ENCODE measurements at places on chromosomes 2 and 18.

DNA sequence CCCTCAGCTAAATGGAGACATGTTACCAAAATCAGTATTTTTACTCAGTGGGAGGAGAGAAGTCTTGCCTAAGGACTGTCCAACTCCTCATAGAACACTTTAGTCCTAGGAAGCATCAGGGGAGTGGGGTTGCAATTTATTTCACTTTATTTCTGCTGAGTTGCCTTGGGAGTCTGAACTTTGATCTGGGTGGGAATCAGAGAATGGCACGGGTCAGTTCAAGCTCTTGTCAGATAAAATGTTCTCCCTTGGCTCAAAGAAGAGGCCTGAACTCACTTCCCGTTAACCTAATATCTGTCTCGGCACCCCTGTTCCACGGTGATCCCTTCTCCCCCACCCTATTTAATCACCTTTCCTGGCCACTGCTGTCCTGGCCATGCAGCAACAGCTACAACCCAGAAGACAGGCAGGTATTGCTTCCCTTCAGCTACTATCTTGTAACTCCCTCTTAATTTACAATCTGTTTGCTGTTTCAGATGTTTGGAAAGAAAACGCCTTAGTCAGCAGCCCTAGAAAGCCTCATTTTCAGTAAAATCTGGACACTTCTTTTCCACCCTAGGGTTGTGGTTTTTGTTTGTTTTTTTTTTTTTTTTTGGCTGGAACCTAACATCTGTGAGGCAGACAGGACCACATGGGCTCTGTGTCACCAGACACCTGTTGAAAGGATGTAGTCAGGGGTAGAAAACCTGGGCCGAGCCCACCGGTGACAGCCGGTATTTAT is 52.5 kb downstream of the SERTAD2 start:
- no peak for DNase-seq

GRCh38 chr2:188318161-188318749 is 26.6 kb downstream of the GULP1 start:
- DNase-seq = no peak

GRCh38 chr2:218605432-218605831 is 2.3 kb upstream of the PLCD4 start:
- DNase-seq = no peak

GRCh38 chr2:226828191-226828590 is 7.7 kb upstream of the RHBDD1 start:
- no peak for DNase-seq

- no peak for DNase-seq
Measured at GRCh38 chr2:230575642-230576324, 136.9 kb upstream of the CAB39 start.

DNA sequence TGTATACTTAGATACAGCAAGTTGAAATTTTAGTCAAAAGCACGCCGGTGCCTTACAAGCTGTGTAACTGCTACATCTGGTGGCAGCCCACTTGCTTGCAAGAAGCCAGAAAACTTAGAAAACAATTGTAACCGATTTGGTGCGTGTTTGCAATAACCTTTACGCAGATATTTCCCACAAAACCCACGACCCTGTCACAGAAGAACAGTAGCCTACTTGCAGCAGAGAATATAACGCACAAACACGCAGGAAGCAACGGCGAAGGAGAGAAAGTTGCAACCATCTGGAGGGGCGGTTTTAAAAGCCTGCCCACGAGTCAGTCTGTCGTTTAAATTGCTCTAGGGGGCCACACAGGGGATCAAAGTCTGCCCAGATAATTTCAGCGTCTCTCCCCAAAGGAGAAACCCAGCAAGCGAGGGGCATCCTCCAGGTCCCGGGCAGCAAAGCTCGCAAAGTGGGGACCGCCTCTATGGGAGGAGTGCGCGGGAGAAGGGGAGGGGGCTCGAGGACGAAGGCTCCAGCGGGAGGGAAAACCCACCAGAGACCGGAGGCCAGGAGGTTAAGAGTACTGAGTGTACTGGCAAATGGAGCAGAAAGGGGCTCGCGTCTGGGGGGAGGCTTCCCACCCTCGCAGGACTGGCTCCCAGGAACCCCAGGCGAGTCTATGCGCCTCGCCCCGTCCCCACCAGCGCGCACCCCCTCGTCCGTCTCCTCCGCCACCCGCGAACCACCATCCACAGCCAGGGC is 1.1 kb downstream of the TLK1 start:
- no peak for DNase-seq

All from NCI-H187 (cell line).